ENCODE measurements at places on chromosomes 1 and 21.

GRCh38 chr1:67285780-67286488 lies 21.7 kb upstream of the IL12RB2 start:
- DNase-seq: no peak

DNA sequence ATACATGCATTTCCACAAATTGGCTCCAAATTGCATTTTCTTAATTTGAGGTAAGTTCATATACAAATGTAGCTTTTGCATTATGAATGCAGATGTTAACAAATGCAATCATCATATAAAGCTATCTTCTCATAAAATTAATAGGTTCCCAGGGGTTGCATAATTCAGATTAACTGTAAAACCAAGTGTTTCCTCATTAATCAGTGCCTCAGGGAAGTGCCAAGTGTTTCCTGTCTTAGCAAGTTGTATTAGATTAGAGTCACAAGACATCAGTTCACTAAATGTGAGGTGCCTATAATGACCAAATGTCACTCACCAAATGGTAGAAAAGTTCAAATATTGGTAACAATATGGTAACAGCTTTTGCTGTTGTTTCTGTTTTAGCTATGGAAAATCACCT lies 140.8 kb downstream of the PTGER3 start:
- no peak for DNase-seq

DNA sequence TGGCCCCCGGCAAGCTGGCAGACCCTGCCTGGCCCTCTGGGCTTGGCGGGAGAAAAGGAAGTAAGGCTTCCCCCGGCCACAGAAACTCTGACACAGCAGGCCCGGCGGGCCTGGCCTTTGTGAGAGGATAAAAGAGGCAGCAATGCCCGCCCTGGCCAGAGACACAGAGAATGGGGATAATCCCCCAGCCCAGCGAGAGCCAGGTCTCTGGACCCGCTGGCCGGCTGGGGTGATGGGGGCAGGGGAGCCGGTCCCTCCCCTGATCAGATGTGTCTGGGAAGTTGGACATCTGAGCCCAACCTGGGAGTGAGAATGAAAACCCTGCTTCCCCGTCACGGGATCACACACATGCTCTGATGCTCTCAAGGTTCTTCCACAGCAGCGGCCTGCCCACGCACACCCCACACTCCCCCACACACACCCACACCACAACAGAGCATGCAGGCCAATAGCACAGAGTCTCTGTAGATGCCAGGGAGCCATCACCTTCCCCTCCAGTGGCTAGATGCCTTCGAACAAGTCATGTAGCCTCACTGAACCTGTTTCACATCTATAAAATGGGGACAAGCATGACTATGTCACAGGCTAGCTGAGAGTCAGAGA lies 4.2 kb downstream of the RSPO1 start:
- DNase-seq: no peak

DNA sequence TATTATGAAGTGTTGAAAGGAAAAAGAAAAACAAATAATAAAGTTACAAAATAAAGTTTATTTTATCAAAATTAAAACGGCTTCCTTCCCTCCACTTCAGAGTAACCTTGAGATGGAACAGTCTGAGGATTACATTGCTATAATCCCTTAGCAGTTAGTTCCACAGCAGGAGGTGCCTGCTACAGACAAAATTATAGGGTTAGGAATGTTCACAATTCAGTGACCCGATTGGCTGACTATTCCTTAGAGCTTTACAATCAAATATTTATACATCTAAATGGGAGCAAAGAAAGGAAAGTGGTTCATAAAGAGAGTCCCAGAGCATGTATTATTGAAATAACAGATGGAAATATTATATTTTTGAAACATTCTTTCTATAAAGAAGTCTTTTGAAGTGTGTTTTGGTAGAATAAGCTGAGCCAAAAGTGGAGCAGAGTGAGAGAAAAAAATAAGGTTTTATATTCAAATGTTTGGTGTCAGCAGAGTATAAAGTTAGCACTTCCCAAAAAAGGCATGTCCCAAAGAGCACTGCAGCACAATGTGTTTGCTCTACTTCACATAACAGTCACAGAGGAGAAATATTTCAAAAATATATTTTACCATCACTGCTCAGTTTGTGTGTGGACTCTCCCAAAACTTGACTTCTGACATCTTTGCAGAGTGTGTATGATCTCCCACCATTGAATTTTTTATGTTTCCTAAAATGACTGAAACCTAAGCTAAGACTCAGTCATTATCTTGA lies 71.4 kb upstream of the GORAB start:
- DNase-seq: no peak

- no peak for DNase-seq
These were observed 20.2 kb upstream of the KCNAB2 start for GRCh38 chr1:6025269-6026094.

- DNase-seq: no peak
These were observed 167.4 kb downstream of the LRRC40 start for GRCh38 chr1:70038025-70038424.

DNA sequence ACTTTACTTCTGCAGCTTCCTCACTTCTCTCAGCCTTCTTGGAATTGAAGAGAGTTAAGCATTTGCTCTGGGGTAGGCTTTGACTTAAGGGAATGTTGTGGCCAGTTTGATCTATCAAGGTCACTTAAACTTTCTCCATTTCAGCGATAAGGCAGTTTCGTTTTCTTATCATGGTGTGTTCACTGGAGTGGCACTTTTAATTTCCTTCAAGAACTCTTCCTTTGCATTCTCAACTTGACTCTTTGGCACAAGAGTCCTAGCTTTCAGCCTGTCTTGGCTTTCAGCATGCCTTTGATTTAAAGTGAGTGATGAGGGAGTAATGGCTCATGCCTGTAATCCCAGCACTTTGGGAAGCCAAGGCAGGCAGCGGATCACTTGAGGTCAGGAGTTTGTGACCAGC lies 38.7 kb downstream of the HS2ST1 start:
- DNase-seq: no peak

GRCh38 chr1:228176461-228177182 lies 11.0 kb downstream of the IBA57 start:
- DNase-seq: no peak

GRCh38 chr1:1189111-1189510 lies 15.4 kb downstream of the TTLL10 start:
- no peak for DNase-seq

- no peak for DNase-seq
These were observed 318.4 kb downstream of the FAM72C start for GRCh38 chr1:143653429-143653802.

Data from esophagus squamous epithelium (tissue), 5 donors.